ENCODE measurements at places on chromosomes 13 and 19.

DNA sequence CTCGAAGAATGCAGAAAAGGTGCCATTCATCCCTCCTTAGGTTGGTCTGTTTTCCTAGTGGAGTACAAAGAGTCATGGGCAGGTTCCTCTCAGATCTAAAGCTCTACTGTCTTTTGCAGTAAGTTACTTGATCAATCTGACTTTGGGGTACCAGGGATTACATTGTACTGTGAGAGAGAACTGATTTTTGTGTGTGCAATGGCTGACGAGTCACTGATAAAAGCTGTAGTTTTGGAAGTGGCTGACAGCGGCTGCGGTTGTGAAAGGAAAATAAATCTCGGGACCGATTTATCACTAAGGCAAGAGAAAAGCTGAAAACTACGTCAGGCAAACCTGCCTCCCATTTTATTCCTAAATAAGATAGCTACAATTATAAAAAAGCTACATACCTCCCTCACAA lies 26.9 kb downstream of the UTP14C start:
- DNase-seq = no peak

- no peak for DNase-seq
These were observed 17.4 kb downstream of the CCDC70 start for GRCh38 chr13:51879133-51879532.

- no peak for DNase-seq
These were observed 71.0 kb downstream of the SIPA1L3 start for GRCh38 chr19:37977992-37978391.

GRCh38 chr19:32465176-32465575 lies 59.6 kb downstream of the DPY19L3 start:
- no peak for DNase-seq

- DNase-seq = no peak
These were observed 65.2 kb downstream of the FNDC3A start for GRCh38 chr13:49040872-49041271.

DNA sequence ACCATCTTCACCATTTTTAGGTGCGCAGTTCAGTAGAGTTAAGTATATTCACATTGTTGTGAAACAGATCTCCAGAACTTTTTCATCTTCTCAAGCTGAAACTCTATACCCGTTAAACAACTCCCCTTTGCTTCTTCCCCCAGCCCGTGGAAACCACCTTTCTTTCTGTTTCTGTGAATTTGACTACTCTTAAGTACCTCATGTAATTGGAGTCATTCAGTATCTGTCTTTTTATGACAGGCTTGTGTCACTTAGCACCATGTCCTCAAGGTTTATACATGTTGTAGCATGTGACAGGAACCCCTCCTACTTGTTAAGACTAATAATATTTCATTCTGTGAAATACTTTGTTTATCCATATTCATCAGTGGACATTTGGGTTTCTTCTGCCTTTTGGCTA lies 52.8 kb downstream of the TNFRSF19 start:
- DNase-seq = no peak

DNA sequence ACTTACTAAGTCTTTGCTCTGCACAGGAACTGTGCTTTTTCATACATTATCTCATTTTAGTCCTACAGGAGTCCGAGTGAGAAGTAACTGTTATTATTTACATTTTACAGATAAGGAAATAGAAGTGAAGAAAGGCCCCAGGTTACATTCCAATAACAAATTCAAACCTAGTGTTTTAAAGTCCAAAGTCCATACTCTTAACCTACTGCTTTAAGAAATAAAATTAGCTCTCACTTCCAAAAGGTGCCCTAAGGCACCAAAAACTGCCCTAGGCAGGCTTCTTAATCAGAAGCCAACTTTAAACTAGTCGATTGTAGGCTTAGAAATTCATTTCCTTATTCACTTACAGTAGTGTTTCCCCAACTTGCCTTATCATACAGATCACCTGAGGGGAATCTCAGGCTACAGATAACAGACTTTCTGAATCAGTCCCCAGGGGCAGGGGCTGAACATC lies 555.9 kb downstream of the DIAPH3 start:
- no peak for DNase-seq

DNA sequence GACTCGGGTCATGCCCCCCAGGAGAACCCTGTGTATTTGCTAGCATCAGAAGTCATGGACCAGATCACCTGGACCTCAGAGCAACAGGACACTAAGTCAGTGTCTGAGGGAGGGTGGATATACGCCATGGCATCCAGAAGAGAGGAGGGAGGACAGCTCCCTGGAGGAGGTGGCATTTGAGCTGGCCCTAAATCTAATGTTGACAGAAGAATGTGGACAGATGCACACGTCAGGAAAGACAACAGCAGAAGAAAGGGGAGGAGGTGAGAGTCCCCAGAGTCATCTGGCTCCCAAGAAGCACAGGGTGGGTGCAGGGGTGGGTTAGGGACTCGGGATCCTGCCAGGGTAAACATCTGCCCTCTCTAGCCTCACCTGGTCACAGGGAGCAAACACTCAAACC lies 24.5 kb upstream of the CCNE1 start:
- no peak for DNase-seq

DNA sequence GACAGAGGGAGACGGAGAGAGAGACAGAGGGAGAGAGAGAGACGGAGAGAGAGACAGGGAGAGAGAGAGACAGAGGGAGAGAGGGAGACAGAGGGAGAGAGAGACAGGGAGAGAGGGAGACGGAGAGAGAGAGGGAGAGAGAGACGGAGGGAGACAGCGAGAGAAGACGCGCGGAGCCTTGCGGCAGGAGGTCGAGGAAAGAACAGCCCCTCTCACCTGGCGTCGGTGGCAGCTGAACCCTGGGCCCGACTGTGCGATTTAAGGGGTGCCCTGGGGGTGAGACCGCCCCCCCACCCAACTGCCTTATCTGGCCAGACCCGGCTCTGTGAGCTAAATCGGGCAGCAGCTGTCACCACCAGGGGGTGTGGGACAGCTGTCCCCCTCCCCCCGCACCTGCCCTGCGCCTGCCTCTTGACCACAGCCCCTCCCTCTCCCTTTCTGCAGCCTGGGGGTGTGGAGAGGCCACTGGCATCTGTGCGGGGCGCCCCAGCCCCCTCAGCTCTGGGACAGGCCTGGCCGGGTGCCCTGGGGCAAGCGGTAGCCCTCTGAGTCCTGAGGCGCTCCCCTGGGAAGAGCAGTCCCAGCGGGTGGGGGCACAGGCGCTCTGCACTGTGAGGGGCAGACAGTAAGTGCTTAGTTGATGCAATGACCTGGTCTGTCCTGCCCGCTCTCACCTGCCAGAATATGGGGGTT lies 10.8 kb downstream of the JOSD2 start:
- DNase-seq = no peak

Data from inflammatory macrophage treated with lipopolysaccharide for 4 hours (primary cell).